Pancreas (tissue), 10 donors: ENCODE measurements at places on chromosomes 7 and 10.
A peak's percentile ranks its signal among the peaks of the same experiment; 100 is the strongest.

DNA sequence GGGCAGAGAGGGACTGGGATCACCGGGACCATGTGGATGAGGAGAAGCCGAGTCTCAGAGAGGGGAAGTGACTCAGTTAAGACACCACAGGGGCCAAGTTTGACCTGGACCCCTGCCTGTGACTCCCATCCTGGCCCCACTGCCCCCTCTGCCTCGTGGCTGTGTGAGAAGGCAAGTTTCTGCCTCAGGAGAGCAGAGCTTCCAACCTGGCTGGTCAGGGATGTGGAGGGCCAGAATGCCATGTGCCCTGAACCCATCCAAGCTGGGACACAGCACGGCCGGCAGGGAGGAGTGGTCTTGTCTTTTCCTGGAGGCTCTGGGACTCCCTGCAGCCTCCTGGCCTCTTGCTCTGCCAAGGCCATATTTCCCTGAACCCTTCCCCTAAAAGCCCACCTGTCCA is 19.5 kb downstream of the WDFY4 start:
- DNase-seq = no peak

GRCh38 chr7:18667466-18667865 is 171.9 kb downstream of the HDAC9 start:
- no peak for DNase-seq

DNA sequence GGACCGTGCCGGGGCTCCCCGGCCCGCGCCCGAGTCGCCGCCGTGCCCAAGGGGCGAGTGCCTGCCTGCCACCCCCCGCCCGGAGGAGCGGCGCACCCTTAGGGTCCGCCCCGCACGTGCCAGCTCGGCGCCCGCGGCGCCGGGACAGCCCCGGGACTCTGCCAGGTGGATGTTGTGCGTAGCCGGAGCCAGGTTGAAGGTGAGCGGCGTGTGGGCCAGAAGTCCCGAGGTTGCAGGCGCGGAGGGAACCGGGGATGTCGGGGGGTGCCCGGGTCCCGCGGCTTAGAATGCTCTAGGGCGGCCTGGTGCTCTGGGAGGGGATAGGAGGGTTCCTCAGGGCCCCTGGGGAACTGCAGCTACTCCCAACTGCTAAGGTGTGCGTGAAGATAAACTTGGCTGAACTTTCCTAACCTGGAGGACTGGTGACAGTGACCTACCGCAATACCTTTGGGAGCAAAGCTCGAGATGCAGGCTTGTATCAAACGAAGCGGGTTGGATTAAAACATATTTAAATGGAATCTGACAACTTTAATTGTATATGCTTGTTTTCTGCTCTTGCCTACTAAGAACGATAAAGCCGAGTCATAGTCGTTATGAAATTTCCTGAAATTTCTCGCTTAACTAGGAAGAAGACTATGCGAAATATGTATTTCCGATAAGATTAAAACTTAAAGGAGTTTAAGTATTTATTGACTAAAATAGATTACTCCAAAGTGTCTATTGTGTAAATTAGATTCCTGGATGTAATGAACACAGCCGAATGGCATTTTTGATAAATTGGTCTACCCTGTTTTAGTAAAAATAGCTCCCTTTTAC is at the start of gene CUX1:
CUX1 (plus strand) TSS at position 156 of the 816 bp plus-strand sequence; CDS start at position 170, 14 bp downstream.
- DNase-seq = peak; percentile 23

DNA sequence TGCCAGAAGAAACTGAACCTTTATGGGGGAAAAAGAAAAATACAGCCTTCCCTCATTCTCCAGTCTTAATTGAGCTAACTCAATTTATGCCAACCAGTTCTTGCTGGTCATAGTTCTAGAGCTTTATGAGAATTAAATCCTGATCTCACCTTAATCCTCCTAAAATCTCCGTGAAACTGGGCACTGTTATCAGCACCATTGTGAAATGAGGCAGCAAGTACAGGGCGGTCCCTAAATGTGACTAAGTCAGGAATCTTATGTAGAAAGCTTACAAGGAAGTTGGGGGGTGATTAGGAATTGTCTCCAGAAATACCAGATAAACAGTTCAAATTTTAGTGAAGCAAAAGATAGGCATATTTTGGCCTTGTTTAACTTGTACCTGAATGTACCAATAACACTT is 10.7 kb upstream of the INSYN2A start:
- no peak for DNase-seq

DNA sequence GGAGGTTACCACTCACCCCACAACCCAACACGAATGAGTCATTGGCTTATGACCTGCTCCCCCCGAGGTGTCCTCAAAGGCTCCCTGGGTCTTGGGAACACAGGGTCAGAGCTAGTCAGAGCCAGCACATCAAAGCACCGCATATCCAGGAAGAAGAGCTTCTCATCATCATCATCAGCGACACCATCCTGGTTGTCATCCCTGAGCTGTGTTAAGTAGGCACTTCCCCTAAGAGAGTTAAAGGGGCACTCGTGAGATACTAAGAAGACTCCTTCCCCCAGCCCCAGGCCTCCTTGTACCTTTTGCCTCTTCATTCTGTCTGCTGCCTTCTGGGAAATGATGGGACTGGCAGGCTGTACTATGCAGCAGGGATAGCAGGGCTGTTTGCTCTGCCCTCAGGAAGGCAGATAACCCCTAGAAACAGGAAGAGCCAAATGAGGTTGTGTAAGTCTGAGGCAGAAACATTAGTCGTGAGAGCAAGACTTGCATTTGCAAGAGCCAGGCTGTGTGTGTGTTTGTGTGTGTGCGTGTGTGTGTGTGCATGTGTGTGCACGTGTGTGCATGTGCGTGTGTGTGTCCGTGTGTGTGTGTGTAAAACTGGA is 11.1 kb upstream of the CPA1 start:
- DNase-seq = peak; percentile 45

- peak; percentile 89 for DNase-seq
Observed at GRCh38 chr7:7895754-7896153, 72.8 kb upstream of the GLCCI1 start.

DNA sequence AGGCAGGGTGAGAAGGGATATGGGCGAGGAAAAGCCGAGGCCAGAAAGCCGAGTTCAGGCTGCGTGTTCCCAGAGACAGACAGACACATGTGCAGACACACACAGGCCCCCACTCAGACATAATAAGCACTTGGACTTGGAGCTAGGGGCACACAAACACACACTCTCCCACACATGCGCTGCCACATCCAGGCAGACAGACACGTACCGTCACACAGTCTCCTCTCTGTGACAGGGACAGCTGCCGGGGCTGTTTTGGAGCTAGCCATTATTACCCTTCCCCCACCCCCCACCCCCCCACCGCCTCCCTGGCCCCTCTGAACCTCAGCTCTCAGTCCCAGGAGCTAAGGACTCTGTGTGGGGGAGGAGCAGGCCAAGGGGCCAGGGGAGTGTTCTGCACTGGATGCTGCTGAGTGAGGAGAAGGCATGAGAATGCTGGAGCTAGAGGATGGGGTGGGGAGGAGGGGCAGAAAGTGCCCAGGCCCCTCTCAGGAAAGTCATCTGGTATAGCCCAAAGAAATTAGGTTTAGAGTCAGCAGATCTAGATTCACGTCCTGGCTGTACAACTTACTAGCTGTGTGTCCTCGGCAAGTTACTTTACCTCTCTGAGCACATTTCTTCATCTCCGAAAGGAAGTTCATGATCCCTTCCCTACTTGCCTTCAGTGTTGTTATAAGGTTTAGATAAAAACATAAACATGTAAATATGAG is 6.3 kb downstream of the PITX3 start:
- DNase-seq = no peak

- DNase-seq = no peak
Observed at GRCh38 chr7:68865351-68866199, 732.7 kb upstream of the AUTS2 start.

- no peak for DNase-seq
Observed at GRCh38 chr10:129770286-129770685, 193.8 kb downstream of the EBF3 start.

DNA sequence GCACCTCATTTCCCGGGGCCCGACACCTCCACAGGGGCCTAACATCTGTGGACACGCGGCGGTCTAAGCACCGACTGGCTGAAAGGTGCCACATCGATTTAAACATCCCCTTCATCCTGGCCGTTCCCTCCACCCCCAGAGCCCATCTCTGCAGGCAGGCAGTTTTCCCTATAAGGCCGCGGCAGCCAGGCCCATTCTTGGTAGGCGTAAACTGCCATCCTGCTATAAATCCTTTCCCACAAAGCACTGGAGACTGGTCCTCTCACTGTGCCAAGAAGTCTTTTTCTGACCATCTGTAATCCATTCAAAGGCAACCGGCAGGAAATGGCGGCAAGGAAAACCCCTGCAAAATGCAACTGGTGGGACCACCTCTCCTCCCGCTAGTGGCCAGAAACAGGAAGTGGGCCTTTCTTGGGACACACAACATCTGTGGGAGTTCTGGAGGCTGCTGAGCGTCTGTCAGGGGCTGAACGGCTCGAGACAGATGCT is 22.4 kb downstream of the ATXN7L1 start:
- DNase-seq = no peak

DNA sequence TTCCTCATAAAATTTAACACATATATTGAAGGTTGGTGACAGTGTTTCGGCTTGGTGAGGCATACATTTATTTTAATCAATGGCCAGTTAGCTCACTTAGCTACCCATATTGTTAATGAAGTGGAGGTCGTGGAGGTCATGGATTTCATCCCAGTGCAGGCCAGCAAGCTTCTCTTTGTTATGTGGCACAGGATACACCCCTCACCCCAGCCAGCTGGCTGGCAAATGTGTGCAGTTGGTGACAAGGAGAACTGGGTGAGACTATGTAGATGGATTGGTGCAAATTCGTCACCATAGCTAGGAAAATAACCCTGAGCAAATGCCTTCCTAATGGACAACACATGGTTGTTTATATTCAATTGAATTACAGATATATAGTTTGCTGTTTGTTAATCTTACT is 50.5 kb upstream of the FOXP2 start:
- peak; percentile 38 for DNase-seq

- DNase-seq = no peak
Observed at GRCh38 chr7:114645451-114645850, 230.8 kb downstream of the FOXP2 start.

- no peak for DNase-seq
Observed at GRCh38 chr7:26620352-26620751, 244.0 kb downstream of the SKAP2 start.

GRCh38 chr10:79322616-79323543 is 24.4 kb upstream of the PPIF start:
- DNase-seq = no peak

GRCh38 chr10:45376371-45376801 is 2.4 kb downstream of the ALOX5 start:
- no peak for DNase-seq

DNA sequence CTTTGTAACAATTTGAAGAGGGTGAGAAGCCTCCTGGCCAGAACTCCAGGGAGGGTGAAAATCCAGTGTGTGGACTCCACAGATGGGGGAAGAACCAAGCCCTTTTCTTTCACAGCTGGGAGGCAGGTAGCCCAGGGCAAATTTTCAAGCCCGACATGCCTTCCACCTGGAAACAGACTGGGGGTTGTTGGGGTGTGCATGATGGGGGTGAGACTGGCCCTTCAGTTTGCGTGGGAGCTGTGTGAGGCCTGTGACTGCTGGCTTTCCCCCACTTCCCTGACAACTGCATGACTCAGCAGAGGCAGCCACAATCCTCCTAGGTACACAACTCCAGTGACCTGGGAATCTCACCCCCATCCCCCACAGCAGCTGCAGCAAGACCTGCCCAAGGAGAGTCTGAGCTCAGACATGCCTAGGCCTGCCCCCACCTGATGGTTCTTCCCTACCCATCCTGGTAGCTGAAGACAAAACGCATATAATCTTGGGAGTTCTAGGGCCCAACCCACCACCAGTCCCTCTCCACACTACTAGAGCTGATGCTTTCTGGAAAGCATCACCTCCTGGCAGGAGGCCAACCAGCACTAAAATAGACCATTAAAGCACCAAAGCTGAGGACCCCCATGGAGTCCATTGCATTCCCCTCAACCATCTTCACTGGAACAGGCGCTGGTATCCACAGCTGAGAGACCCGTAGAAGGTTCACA is 445.4 kb downstream of the TFEC start:
- DNase-seq = no peak

DNA sequence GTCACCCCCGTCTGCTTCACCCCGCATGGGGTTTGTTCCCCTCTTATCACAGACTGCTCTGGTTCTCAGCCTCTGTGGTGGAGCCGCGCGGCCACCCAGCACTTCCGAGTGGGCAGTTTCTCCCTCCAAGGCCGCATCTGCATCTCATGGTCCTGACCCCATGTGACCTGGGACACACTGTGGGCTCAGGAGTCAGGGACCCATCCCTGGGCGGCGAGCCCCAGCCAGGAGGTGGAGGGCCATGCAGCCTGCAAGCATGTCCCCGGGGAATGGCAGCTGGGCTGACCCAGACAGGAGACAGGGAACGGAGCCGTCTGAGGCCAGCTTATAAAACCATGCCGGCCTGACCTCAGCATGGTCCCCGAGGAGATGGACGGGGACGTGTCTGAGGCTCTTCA is 25.2 kb upstream of the TTYH3 start:
- DNase-seq = no peak

DNA sequence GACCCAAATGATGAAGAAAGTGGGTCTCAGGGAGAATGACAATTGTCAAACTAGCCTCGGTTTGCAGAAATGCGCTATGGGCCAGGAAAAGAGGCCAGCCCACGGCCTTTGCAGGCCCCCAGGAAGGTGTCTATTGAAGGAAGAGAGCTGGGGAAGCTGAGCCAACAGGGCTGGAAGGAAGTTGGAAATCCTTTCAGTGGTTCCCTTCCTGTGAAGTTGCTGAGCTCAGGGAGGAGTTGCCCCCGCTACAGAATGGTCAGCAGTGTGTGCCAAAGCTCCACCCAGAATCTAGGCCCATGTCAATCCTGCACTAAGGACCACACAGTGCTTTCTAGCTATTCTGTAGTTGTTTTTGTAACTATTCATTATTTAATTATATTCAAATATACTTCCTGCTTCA is 91.6 kb upstream of the ANLN start:
- DNase-seq = no peak

- no peak for DNase-seq
Observed at GRCh38 chr7:158908552-158908951, 52.2 kb downstream of the DYNC2I1 start.

GRCh38 chr7:73366127-73366526 is 38.2 kb downstream of the FKBP6 start:
- DNase-seq = no peak

DNA sequence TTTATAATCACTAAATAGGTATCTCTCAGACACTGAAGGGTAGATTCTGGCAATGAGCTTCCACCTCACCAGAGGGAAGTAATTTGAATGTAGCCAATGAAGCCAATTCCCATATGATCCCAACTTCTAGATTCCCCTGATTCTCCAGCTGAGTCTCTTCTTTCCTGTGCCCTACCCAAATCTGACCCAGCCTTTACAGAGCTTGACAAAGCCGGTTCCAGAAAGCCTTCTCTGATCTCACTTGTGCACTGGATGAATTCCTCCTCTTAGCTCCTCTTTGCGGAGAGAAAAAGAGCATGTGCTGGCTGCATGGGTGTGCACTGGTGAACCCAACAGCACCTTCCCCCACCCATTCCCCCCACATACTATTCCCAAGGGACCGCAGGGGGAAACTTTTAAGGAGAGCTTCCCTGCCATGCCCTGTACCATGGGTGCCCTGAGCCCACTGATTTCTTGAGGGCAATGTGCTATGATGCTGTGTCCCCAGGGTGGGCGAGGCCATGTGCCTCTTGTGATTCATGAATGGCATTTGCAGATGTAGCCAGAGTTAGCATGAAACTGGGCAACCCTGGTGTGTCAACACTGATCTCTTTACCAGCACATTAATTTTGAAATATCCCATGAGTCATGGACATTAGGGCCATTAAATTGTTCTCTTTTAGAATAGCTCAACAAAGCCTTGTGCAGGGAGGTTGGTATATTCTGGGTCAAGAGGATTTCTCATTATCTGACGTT is 50.4 kb upstream of the PLEKHA1 start:
- DNase-seq = no peak

GRCh38 chr10:35607475-35608327 is 2.6 kb downstream of the GJD4 start:
- DNase-seq = no peak
